Astrocyte of the cerebellum (primary cell): ENCODE measurements at places on chromosomes 5 and 9.

- no peak for DNase-seq
Observed at GRCh38 chr5:174514983-174515394, 209.4 kb upstream of the MSX2 start.

GRCh38 chr5:147892696-147893296 lies 13.5 kb downstream of the C5orf46 start:
- no peak for DNase-seq

DNA sequence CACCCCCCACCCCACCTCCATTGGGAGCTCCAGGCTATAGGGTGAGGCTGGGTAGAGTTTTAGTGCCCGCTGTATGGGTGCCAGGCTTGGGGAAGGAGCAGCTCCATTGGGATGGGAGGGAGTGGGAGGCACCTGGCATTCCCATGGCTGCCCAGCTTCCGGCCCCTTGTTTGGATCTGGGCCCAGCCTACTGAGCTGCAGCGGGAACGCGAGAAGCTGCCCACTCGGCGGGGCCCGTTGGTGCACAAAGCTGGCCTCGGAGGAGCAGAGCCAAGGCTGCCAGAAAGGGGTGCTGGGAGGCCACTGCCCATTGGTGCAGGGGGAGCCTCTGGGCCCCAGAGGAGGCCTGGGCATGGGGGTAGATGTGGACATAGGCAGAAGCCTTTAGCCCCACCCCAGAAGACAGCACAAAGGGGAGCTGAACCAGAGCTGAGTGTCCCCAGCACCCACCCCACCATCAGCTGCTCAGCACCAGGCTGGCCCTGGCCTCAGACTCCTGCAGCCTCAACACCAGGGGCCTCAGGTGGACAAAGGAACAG lies 4.4 kb downstream of the LCN9 start:
- no peak for DNase-seq

- DNase-seq = no peak
Observed at GRCh38 chr5:9516591-9516990, 29.3 kb downstream of the SEMA5A start.

GRCh38 chr5:83450183-83450966 lies 21.2 kb upstream of the VCAN start:
- no peak for DNase-seq

GRCh38 chr5:32559921-32560320 lies 25.4 kb upstream of the SUB1 start:
- DNase-seq = no peak

GRCh38 chr9:130872912-130873503 lies 23.6 kb downstream of the QRFP start:
- no peak for DNase-seq

DNA sequence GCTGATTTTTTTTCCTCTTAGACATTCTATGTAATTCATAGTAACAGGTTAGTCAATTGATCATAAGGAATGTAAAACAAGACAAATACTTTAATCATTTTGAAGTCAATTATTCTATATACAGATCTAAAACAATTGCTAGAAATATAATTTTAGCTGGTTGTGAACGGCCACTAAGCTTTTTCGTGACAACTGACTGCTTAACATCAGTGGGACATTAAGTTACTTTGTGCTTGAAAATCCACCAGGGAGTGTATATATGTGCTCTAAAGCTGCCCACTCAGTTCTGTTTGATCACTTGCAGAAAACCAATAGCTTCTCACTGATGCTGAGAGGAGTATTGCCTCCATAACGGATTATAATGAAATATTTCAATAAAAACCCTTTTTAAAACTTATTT lies 370.2 kb upstream of the CCNH start:
- no peak for DNase-seq

GRCh38 chr9:133027134-133027533 lies 3.7 kb upstream of the GTF3C5 start:
- no peak for DNase-seq
